ENCODE measurements at places on chromosomes 3 and 15. TPM values are rescaled to one million over a fixed set of nuclear protein-coding genes. Genes with fewer than 3 reads are reported as not detected.

The CCR3 gene
- not detected for polyA plus RNA-seq

The MUSTN1 gene
- 152 TPM for polyA plus RNA-seq

The TUSC7 gene
- not detected for polyA plus RNA-seq

The KLHL6 gene
- polyA plus RNA-seq = 1.1 TPM

The BNC1 gene
- 0.34 TPM for polyA plus RNA-seq

The IMPG2 gene
- 0.05 TPM for polyA plus RNA-seq

The HIGD2B gene
- not detected for polyA plus RNA-seq

The BUB1B gene
- 0.18 TPM for polyA plus RNA-seq

DNA sequence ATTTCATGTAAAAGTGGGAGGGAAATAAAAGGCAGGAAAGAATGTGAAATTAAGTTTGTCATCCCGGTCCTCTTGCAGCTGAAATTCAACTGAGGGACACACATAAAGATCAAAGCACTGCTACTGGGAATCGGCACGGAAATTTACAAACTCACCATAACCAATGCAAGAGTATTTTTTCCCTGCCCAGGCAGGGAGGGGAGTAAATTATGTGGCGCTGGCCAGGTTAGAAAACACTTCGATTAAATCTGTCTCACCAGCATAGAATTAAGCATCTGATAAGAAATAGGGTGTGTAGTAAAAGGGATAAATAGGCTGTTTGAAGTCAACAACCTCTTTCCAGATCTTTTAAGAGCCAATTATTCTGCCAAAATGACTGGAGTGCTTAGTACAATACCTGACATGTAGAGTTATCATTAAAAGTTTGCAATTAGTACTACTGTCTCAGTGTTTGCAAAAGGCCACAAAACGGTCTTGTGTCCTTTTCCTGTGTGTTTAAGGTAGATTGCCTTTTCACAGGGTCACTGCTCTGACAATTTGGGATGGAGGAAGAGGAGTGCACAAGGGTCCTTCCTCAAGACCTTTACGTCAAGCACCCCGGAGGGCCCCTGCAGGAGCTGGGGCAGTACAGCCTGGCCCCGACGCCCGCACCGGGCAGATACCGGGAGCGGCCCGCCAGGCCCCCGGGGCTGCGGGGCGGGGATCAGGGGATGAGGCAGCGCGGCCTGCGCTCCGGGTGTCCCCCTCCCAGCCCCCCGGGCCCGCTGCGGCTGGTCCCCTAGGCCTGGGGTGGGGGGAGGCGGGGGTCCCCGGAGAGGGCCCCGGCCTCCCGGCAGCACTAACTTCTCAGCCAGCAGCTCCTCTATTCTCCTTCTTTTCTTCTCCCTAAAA is 651 bp downstream of the UBA3 start:
- DNase-seq = peak; percentile 74

DNA sequence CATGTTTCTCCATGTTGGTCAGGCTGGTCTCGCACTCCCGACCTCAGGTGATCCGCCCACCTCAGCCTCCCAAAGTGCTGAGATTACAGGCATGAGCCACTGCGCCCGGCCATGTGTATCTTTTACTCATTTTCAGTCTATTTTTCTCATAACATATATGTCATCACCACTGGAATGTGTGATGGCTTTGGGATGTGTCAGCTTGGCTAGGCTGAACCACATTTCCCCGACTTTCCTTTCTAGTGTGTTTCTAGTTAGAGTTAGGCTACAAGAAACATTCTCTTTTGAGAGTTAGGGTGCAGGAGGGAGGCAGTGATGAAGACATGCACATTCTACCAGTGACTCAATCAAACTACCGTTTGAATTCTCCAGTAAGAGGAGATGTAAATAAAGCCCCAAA is 444.9 kb upstream of the THBS1 start:
- DNase-seq = no peak

DNA sequence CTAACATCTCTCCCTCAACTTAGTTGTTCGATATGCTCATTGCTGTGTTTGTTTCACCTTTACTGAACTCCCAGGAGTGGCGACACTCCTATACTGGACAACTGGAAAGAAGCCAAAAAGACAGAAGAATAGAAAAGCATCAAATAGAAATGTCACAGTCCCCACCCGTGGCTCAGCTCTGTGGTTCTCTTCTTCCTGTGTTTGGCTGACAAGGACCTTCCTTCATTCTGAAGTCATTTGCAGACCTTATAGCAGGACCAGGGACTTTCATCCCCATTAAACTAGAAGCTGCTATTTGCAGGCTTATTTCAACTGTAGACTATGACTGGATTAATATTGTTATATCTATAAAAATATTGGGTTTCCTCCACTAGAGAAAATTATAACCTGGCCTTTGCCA is 125.9 kb downstream of the NECTIN3 start:
- no peak for DNase-seq

- peak; percentile 28 for DNase-seq
These were observed at the start of gene TMEM266 for GRCh38 chr15:76059320-76060117. TMEM266 (plus strand) TSS chr15:76059985; CDS start chr15:76134264, 74,279 bp downstream.

GRCh38 chr15:70099967-70100473 is 2.3 kb upstream of the TLE3 start:
- no peak for DNase-seq

GRCh38 chr3:145246291-145246690 is 914.7 kb downstream of the PLOD2 start:
- DNase-seq = no peak
